ENCODE measurements at places on chromosomes 5 and 9.

GRCh38 chr5:112186401-112186990, 232.6 kb downstream of the EPB41L4A start:
- DNase-seq: no peak

GRCh38 chr5:18771097-18771610, 1136.9 kb downstream of the TAF11L14 start:
- DNase-seq: no peak

DNA sequence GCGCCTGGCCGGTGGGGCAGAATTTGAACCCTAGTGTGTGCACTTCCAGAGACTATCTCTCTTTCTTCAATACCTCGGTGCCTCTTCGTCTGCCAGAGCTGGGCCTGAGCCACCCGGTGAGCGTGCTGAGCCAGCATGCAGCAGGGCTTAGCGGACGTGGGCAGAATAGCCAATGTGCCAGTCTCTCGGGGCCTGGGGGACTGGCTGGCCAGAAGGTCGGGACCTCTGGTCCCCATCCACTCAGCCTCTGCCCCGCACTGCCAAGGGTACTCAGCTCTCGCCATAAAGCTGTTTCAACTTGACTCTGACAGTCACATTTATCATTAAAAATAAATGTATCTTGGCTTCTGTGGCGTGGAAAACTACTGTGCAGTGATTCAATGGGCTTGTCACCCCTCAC, 4.2 kb upstream of the FIBCD1 start:
- no peak for DNase-seq

GRCh38 chr9:132637801-132638200, 32.0 kb downstream of the DDX31 start:
- no peak for DNase-seq

DNA sequence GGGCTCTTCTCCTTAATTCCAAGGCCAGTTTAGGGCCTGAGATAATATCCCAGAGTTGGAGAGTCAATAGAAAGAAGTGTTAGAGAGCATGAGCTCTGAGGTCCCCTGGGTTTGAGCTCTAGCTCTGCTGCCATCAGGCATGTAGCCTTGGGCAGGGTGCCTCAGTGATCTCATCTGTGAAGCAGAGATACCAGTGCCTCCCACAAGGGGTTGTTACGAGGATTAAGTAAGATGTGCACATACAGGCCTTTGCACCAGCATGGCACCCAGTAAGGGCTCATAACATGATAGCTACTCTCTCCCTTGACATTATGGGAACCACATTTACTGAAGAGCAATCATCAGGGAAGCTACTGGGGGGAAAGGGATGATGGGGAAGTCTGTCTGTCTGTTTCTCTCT, 265.7 kb downstream of the HSPA4 start:
- DNase-seq: no peak

GRCh38 chr9:33164138-33164809, 2.9 kb downstream of the B4GALT1 start:
- no peak for DNase-seq

- DNase-seq: no peak
Observed at GRCh38 chr9:132005899-132006298, 73.8 kb downstream of the MED27 start.

DNA sequence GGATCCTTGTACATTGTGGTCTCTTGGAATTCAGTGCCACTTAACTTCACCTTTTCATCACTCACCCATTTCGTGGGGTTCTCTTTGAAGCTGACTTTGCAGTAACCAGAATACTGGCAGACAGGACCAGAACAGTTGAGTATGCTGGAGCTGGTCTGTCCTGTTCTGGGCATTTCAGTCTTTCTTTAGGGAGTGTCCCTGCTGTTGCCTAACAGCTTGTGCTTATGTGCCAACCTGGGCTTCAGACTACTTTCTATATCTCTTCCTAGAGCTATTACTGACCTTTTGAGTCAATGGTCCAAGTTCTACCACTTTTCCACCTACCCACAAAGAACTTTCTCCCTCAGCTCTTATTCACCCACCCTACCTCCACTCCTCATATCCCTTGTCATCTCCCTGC, 10.0 kb upstream of the INSL6 start:
- no peak for DNase-seq

- no peak for DNase-seq
Observed at GRCh38 chr5:528629-529511, 4.6 kb upstream of the SLC9A3 start.

GRCh38 chr5:6785861-6786180, 72.6 kb downstream of the TENT4A start:
- no peak for DNase-seq

DNA sequence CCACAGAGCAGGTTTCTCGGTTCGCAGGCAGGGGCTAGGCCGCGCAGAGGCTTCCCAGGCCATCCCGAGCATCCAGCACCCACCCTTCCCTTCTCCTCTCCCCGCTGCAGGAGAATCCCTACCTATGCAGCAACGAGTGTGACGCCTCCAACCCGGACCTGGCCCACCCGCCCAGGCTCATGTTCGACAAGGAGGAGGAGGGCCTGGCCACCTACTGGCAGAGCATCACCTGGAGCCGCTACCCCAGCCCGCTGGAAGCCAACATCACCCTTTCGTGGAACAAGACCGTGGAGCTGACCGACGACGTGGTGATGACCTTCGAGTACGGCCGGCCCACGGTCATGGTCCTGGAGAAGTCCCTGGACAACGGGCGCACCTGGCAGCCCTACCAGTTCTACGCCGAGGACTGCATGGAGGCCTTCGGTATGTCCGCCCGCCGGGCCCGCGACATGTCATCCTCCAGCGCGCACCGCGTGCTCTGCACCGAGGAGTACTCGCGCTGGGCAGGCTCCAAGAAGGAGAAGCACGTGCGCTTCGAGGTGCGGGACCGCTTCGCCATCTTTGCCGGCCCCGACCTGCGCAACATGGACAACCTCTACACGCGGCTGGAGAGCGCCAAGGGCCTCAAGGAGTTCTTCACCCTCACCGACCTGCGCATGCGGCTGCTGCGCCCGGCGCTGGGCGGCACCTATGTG, 36.1 kb downstream of the NTNG2 start:
- DNase-seq: no peak

DNA sequence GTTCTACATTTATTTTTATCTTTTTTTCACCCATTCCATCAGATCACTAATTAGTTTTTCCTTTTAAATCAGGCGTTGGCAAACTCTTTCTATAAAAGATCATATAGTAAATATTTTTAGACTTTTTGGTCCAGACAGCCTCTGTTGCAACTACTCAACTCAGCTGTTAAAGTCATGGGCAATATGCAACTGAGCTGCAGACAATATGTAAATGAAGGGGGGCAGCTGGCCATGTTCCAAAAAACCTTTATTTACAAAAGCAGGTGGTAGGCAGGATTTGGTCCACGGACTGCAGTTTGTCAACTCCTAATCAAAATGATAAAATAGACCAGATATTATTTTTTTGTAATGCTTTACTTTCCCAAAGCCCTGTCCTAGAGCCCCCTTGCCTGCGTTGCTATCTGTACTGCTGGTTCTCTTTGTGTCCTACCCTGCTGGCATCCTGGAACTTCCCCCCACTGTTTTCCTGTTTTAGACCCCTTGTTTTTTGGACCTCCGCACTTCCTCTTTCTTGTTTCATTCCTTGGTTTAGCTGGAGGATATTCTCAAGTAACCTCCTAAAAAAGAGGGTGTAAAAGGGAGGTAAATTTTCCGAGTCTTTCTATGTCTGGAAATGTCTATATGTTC, 24.7 kb upstream of the TNFSF8 start:
- DNase-seq: no peak

GRCh38 chr9:81855538-81855937, 72.7 kb upstream of the SPATA31D4 start:
- DNase-seq: no peak

GRCh38 chr9:107422189-107423185, 67.1 kb downstream of the KLF4 start:
- peak; percentile 42 for DNase-seq

- no peak for DNase-seq
Observed at GRCh38 chr9:85430659-85431338, 311.0 kb downstream of the AGTPBP1 start.

GRCh38 chr5:115320006-115320405, 23.6 kb upstream of the CCDC112 start:
- DNase-seq: no peak

DNA sequence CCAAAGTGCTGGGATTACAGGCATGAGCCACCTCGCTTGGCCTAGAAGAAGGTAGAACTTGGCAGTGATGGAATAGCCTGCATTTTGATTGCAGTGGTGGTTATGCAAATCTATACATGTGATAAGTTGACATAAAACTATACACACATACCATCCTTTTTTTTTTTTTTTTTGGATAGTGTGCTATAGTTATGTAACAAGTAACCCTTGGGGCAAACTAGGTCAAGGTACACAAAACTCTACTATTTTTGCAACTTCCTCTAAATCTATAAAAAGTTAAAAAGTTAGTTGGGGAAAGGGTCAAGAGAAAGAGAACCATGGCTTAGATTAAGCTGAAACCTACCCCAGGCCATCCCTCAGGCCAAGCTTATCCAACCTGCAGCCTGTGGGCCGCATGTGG, 11.1 kb downstream of the TRIM14 start:
- peak; percentile 33 for DNase-seq

GRCh38 chr5:53913941-53914340, 353.5 kb downstream of the NDUFS4 start:
- no peak for DNase-seq

DNA sequence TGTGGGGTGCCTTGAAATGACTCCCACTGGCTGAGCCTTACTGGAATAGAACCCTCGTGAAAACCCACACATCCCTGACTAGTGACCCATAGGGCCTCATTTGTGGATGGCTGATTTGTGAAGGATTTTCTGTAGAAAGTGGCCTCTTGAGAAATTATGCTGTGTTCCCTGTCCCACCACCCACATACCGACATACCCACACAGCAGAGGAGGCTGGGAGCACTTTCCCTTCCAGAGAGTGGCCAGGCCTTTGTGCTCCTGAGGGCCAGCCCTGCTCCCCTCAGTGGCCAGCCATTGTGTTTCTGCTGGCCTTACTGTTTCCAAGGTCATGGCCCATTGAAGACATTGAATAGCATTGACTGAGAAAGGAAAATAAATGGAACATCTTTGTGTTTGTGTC, 29.6 kb downstream of the IL9 start:
- no peak for DNase-seq

GRCh38 chr9:32258482-32258881, 126.0 kb upstream of the ACO1 start:
- no peak for DNase-seq

GRCh38 chr5:178673801-178674295, 47.0 kb upstream of the CLK4 start:
- DNase-seq: no peak

- no peak for DNase-seq
Observed at GRCh38 chr5:95591490-95591901, 28.4 kb upstream of the GPR150 start.

DNA sequence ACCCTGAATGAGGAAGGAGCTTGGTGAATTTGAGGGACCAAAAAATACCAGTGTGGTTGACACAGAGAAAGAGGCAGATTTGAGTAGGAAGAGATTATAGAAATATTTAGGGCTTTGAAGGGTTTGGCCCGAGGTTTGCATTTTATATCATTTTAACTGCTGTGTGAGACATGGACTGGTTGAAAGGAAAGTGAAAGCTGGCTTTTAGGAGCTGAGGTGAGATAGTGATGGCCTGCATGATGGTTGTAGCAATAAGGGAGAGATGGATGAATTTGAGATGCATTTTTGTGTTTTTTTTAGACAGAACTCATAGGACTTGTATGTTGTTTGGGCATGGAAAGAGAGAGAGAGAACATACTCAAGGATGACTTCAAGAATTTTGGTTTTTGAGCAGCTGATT, 21.7 kb downstream of the FER start:
- DNase-seq: no peak

- DNase-seq: no peak
Observed at GRCh38 chr5:176772271-176773210, 37.8 kb upstream of the UNC5A start.

DNA sequence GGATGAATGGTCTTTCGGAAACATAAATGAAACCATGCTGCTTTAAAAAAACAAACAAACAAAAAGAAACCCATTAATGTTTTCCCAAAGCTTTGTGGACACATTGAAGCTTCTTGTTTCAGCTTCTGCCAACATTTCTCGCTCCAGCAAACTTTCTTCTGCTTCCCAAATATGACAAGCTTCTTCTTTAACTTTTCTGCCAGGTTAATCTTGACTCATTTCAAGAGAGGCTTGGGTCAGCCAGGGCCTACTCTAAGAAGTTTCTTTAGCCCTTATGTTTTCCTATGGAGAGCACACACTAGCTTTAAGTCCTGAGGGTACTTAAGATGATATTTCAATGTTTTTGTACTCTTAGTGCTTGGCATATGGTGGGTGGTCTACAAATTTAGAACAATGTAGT, 6.1 kb downstream of the ANXA1 start:
- DNase-seq: no peak

- no peak for DNase-seq
Observed at GRCh38 chr5:171963416-171963815, 43.0 kb downstream of the FBXW11 start.

- DNase-seq: no peak
Observed at GRCh38 chr9:109590966-109591365, 92.9 kb upstream of the PTPN3 start.

DNA sequence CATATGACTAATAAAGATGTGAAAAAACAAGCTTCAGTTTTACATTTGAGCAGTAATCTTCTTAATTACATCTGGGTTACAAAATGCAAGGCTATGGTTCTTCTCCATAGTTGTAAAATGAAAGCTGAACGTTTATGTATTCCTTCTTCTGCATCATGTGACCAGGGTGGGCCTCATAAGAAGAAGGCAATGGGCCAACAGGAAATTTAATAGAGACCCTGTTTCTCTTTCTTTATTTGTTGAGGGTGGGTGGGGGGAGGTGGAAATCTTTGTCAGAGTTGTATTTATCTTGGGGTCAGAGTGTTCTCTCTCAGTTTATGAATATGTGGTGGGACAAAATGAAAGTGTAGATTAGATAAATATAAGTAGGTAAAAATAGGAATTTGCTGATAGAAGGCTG, 418.8 kb downstream of the TLE4 start:
- DNase-seq: no peak

DNA sequence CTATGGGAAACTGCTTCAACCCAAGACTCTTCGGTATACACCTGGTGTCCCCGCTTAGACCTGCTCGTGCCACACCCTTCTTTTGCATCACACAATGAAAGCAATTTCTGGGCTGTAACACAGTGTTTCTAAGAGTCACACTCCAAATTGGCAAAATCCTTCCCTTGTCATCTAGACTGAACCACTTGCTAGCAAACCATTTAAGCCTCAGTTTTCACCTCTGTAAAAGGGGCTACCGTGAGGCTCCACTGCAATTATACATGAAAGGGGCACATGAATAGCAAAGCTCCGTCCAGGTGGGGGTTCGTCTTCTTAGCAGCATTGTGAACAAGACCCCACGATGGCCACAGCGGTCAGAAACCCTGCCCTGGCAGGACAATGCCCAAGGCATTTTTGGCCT, 166.8 kb downstream of the PAX5 start:
- no peak for DNase-seq

- DNase-seq: peak; percentile 87
Observed at GRCh38 chr9:136799854-136800657, 3.9 kb downstream of the CCDC183 start.
